ENCODE measurements at places on chromosomes 2 and 18.
A peak's percentile ranks its signal among the peaks of the same experiment; 100 is the strongest.

- DNase-seq, result no peak
These were observed 23.2 kb upstream of the SLC35F6 start for GRCh38 chr2:26740890-26741302.

DNA sequence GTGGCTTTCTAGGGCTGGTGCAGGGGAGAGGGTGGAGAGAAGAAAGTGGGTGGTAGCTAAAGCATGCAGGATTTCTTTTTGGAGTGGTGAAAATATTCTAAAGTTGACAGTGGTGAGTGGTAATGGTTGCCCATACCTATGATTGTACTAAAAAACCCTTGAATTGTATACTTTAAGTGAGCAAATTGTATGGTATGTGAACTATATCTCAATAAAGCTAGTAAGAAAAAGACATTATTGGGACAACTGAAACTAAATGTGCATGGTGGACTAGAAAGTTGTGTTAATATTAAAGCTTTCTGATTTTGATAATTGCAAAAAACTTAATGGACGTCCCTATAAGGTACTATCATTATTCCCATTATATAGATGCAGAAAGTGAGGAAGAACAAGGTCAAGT is 50.3 kb downstream of the SMAD7 start:
- no peak for DNase-seq

DNA sequence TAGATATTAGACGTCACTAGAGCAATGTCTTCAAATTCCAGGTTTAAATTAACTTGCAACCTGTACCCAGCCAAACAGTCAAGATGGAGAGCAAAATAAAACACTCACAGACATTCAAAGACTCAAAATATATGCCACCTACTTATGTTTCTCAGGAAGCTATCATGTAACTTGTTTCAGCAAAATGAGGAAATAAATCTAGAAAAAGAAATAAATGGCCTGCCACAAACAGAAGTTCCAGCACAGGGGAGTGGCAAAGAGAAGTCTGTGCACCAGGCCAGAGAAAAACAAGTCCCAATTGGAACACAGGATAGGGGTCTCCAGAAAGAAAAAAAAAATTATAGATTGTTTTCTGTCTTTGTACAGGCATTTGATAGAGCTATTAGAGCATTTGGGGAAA is 96.7 kb downstream of the LRP2 start:
- DNase-seq, result no peak

GRCh38 chr2:224885836-224886547 is 156.3 kb downstream of the DOCK10 start:
- peak; percentile 83 for DNase-seq

- DNase-seq, result no peak
These were observed 185.3 kb upstream of the SIX2 start for GRCh38 chr2:45194596-45194995.

DNA sequence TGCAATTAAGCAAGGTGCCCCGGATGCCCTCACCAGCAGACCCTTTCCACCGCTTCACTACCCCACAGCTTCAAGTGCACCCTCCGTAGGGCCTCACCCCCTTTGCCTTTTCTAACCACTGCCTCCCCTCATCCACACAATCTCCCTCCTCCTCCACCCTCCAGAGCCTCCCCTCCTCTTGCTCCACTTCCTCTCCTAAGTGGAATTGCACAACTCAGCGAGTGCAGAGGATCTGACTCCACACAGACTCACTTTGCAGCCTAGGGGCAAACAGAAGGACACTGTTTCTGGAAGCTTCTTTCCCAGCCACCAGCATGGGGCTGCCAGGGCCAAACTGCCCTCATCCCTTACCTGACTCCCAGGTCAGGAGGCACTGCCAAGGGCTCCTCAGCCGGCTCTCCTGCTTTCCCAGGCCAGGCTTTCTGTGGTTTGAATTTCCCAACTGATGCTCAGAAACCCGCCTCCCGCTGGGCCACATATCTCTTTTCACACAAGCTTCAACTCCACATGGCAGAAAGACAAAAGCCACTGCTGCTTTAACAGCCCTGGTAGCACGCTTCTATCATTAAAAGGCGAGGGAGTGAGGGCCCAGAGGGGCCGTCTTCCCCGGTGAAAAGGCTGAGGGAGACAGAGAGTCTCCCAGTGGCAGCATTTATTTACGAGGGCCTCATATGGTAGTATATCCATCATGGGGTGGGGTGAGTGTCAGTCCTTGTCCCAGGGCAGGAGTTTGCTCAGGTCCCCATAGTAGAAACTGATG is 74.7 kb upstream of the MGAT4A start:
- DNase-seq, result no peak

DNA sequence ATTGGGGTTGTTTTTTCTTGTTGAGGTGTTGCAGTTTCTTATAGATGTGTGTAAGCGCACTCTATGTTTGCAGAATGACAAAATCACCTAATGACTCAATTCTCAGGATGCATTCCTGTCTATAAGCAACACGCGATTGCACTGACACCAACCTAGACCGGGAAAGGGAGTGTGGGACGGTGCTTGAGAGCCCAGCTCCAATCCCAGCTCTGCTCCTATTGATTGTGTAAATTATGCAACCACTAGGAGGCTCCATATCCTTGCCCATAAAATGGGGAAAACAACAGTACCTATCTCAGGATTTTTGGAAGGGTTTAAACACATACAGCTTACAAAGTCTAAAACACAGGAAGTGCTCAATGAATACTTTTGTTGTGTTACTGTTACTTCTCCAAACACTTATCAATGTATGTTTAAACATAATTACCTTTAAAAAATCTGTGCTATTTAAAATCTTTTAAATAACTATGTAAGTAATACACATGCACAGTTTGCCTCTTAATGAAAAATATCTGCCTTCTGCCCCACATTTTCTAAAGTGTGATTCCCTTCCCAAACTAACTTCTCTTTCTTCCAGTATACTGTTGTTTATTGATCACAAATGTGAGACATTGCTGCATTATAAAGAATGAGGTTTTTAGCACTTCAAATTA is 132.5 kb downstream of the SPHKAP start:
- peak; percentile 13 for DNase-seq

- no peak for DNase-seq
These were observed 6.4 kb downstream of the MARS2 start for GRCh38 chr2:197711578-197711977.

- peak; percentile 79 for DNase-seq
These were observed 33.8 kb downstream of the TOGARAM2 start for GRCh38 chr2:29014811-29015421.

DNA sequence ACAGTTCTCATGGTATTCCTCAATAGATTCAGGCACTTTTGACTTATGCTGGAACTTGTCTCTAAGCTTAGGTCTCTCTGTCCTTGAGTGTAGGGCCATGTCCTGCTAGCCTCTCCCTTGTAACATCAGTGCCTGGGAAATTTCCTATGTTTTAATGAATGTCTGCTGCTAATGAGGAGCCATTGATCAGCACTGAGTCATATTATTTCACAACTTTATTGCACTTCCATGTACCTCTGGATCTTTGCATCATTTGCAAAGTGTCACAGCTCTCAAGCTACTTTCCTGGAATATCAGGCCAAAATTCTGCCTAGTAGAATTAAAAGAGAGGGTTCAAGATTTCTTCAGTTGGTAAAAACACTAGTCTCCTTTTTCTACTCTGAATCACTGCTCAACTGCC is 102.5 kb downstream of the GAREM1 start:
- no peak for DNase-seq

GRCh38 chr18:212780-213179 is 54.4 kb downstream of the USP14 start:
- no peak for DNase-seq

GRCh38 chr2:38656866-38657480 is 8.9 kb upstream of the GALM start:
- no peak for DNase-seq

GRCh38 chr18:60372596-60372995 is at the start of gene MC4R:
MC4R (minus strand) TSS chr18:60372775; CDS start chr18:60372349, 426 bp downstream.
- DNase-seq, result no peak

DNA sequence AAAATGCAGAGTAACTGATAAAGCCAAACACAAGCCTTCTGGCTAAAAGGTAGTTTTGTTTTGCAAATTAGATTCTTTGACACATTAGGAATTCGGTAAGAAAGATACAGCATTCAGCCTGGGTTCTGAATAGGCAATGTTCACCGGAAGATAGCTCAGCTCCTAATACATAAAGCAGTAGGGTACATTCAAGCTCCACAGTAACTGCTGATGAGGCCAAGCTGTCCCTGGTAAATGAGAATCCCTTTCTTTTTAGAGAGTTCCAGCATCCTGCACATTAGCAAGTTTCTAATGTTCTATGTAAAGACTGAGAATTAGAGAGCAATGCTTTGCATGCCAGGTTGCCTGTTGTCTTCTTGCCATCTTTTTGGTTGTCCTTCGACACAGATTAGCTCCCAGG is 316.3 kb upstream of the SLC14A2 start:
- no peak for DNase-seq

DNA sequence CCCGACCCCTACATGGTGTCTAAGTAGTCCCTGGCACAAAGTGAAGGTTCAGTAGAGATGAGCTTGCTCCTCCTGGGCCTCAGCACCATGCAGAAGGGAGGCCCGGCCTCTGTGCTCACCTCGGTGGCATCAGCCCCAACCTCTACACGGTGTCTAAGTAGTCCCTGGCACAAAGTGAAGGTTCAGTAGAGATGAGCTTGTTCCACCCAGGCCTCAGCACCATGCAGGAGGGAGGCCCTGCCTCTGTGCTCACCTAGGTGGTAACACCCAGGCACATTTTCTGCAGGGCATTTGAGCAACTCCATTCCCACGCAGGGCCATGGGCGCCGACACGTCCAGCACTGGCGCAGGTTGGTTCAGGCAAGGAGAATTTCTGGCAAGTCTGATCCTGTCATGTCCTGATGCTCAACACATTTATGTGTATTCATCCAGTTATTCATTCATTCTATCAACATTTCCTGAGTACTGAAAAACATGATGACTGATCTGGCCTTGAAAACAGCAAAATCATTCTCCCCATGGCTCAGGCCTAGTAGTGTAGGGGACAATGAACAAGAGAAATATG is 408.2 kb upstream of the MYT1L start:
- no peak for DNase-seq
